CD4-positive, alpha-beta T cell (primary cell): ENCODE measurements at places on chromosomes 6 and 20. TPM values are rescaled to one million over a fixed set of nuclear protein-coding genes. Genes with fewer than 3 reads are reported as not detected.

- peak; percentile 90 for DNase-seq
These were observed 2.9 kb upstream of the RAB22A start for GRCh38 chr20:58306421-58307261.

The PGC gene
- not detected for total RNA-seq

DNA sequence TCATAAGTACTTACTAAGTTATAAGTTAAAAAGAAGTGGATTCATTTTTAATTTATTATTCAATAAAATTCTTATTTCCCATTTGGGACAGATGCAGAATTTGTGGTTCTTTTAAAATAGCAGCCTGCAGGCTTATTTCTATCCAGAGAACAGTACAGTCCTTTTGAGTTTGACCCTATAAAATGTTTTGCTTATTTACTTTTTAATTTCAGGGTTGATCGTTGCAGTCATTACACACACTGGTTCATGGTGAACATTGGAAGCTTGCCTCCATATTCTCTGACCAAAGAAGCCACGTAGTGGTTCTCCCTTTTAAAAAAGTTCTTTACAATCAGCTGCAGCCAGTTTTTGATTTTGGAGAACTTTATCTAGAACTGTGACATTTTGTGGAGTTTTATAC, 122.9 kb upstream of the PDE7B start:
- no peak for DNase-seq

DNA sequence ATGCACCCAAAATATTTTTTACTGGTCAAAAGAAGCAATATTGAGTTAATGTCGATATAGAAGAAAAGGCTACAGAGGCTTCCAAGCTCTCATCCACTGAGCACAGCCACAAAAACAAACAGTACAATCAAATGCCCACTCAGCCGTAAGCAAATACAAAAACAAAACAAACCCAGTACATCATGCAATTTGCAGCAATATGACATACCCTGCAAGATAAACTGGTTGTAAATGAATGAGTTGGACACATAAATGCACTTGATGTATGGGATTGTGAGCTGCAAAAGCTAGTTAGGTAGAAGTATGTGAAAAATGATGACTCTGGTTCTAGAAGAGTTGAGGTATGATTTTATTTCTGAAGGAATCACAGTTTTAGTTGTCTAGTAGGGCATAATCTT, 83.9 kb downstream of the SESN1 start:
- DNase-seq = no peak

DNA sequence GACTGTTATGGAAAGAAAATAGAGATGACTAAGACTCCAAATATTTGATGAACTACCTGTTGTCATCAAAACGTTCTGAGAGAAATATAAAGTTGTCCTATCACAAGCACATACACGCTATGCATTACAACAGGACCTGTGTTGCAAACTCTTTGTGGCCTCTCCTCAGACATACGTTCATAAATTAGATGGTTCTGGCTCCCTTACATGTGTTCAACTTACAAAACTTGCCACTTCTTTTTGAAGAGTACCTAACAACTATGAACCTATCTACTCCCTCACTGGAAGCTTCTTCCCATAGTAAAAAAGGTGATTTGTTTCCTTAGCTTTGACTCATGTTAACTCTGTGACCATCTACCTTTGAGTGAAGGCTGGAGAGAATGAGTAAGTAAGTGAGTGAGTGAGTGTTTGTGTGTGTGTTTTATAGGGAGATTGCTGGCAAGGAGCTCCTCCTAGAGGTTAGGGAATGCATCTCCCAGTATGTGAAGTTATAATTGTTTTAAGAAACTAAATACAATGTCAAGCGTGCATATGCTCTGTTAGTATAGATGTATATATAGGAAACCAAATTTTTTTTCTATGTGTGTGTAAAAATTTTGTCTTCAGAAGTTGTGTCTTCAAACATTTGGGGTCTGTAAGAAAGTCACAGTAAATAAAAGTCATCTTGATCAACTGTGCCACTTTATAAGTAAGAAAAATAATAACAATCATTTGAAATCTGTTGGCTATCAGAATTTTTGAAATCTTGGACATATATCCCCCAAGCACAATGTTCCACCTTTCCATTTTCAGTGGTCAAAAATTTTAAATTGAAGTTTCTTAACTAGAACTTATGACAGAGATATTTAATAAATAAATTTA, 1211.1 kb upstream of the GJE1 start:
- DNase-seq = no peak

DNA sequence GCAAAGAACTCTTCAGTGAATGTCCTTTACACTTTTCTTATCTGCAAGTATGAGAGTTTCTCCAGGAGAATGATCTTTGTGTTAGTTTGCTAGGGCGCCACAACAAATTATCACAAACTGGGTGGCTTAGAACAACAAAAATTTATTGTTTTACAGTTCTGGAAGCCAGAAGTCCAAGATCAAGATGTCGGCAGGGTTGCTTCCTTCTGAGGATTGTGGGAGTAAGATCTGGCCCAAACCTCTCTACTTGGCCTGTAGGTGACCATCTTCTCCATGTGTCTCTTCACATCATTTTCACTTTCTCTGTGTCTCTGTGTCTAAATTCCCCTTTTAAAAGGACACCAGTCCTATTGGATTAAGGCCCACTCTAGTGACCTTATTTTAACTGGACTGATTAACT, 103.0 kb downstream of the ADTRP start:
- no peak for DNase-seq

DNA sequence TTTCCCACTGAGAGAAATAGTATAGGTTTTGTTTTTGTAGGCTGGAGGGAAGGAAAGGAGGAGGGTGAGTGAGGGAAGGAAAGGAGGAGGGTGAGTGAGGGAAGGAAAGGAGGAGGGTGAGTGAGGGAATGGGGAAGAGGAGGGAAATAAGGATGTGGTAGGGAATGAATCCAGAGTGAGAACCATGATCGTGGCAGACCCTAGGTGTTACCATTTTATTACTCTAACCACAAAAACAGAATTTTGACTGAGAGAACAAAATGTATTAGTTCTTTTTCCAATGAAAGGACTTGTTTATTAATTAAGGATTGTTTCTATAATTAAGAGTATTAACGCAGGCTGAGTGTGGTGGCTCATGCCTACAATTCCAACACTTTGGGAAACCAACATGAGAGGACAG, 16.4 kb downstream of the SSR1 start:
- DNase-seq = no peak
